ENCODE measurements at places on chromosomes 5 and 9.

DNA sequence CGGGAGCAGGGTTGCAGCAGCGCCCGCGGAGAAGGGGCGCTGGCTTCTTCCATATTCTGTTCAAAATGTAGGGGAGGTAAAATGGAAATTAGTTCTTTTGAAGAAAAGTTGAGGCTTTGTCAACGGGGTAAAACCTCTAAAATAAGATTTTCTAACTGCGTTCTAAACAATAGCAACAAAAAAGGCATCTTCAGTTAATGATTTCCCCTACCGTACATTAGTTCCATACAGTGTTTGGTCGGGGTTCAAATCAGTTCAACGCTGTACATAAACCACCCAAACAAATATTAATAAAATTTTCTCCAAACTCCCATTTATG is 343 bp upstream of the FANCC start:
- no peak for DNase-seq
- H3K27me3 ChIP-seq, result peaks cover 2% of the 10 kb centered on the region
- peaks cover 19% of the 10 kb centered on the region for H3K4me1 ChIP-seq
- no peaks in the 10 kb centered on the region for H3K36me3 ChIP-seq
- H3K27ac ChIP-seq, result peak overlapping the region; percentile 93
- H3K4me3 ChIP-seq, result peak overlapping the region; percentile 93

DNA sequence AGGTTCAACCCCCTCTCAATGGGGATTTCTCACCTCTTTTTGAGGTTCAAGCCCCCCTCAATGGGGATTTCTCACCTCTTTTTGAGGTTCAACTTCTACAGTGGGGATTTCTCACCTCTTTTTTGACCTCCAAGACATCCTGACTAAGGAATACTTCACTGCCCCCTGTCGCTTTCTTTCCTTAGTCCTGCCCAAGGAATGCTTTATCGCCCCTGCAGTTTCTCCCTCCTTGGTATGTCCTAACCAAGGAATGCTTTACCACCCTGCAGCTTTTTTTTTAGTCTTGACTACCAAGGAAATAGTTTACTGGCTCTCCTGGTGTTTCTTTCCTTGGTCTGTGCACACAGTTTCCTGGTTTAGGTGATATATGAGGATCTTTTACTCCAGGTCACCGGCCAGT is 9.6 kb upstream of the IRGM start:
- H3K4me1 ChIP-seq, result no peaks in the 10 kb centered on the region
- H3K27ac ChIP-seq, result no peak overlapping the region
- H3K4me3 ChIP-seq, result no peak overlapping the region
- no peak for DNase-seq
- peaks cover 6% of the 10 kb centered on the region for H3K36me3 ChIP-seq

GRCh38 chr9:83935276-83935935 is 14.2 kb upstream of the KIF27 start:
- H3K36me3 ChIP-seq, result no peaks in the 10 kb centered on the region
- no peak for DNase-seq
- no peak overlapping the region for H3K4me3 ChIP-seq
- peaks cover 25% of the 10 kb centered on the region for H3K4me1 ChIP-seq

DNA sequence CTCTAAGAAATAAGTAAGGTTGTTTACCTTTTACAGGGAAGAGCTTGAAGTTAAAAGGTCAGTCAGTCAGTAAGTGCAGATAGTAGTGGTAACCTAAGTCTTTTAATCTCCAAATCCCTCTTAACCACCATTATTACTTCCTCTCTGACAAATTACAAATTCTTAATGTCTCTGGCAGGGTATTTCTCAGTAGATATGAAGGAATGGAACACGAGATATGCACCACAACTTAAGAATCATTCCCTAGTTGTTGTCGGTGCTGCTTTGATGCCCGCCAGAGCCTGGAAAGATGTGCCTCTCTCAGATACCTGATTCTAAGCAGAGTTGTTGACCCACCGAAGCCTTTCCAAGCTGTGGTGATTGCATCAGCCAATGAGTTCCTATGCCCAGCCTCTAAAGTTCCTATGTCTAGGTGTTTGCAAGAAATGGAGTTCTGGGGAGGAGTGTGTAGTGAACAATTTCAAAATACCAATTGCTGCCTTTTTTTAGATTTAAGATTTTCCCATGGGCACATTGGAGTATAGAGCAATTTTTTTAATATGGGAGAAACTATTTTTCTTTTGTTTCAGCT is 78.5 kb downstream of the CD180 start:
- H3K27me3 ChIP-seq, result peaks cover 1% of the 10 kb centered on the region

All from endothelial cell (in vitro differentiated cells).